Hypothalamus (tissue), 51 donors: ENCODE measurements at places on chromosomes 7 and 10.

DNA sequence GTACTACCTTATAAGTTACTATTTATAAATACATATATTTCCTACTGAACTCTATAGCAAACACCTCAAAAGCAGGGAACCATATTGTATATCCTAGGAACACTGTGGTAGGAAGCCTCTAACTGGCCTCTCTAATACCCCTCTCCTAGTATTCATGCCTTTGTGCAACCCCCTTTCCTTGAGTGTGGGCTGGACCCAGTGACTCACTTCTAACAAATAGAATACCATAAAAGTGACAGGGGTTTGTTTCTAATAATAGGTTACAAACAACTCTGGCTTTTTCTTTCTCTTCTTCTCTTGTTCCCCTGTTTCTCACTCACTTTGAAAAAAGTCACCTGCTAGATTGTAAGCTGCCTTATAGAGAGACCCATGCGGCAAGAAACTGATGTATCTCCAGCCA is 51.6 kb upstream of the MACC1 start:
- DNase-seq = no peak

GRCh38 chr10:103845972-103846371 is 9.4 kb downstream of the SH3PXD2A start:
- DNase-seq = no peak

GRCh38 chr10:46025406-46025805 is 5.0 kb downstream of the NCOA4 start:
- no peak for DNase-seq

DNA sequence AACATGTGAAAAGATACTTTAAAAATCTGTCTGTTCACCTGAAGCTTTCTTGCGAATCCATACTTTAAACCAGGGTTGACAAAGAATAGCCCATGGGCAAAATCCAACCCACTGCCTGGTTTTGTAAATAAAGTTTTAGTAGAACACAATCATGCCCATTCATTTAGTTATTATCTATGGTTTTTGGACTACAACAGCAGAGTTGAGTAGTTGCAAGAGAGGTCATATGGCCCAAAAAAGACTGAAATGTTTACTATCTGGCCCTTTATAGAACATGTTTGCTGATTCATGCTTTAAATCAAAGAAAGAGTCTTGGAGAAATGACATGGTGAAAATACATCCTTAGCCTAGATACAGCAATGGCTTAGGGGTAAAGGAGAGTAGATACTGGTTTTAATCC is 356.2 kb downstream of the RNLS start:
- DNase-seq = no peak

- no peak for DNase-seq
Measured at GRCh38 chr7:149071641-149072437, 18.7 kb downstream of the ZNF786 start.

DNA sequence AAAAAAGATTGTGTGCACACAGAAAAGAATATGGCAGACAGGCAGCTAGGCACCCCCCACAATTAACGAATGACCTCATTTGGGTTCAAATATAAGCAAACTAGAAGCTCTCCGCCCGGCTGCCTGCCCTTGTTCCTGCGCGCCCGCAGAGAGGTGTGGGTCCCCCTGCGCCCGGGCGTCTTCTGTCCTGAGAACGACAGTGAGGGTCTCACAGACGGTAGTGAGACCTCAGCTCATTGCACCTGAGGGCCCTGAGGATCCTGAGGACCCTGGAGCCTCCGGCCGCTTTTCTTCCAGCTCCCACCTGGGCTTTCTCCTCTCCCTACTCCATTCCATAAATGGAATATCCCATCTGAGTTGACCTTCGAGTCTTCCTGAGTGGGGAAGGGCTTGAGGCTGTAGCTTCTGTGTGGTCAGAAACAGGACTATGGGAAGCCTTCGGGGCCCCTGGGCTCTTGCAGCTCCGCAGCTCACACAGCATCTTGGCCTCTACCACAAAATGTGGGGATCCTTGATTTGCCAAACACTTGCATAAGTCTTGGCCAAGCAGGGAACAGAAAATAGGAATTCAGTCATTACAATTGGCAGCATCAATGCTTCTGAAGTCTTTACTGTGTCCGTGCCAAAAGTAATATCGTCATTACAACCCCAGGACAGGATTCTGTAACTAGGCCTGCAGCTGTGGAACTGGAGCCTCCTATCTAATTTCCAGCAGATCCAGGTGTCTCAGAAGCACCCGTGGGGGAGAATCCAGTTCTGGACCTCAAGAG is 43.8 kb downstream of the JAKMIP3 start:
- no peak for DNase-seq

- no peak for DNase-seq
Measured at GRCh38 chr10:124056337-124056980, 36.9 kb downstream of the CHST15 start.
